CD4-positive, alpha-beta memory T cell (primary cell): ENCODE measurements at places on chromosomes 2 and 18.

GRCh38 chr2:33529771-33530481 lies 53.5 kb downstream of the RASGRP3 start:
- no peak for DNase-seq

GRCh38 chr18:54503131-54503894 lies 87.7 kb upstream of the DYNAP start:
- DNase-seq: no peak

- no peak for DNase-seq
Observed at GRCh38 chr2:7570247-7570646, 653.0 kb downstream of the RNF144A start.

DNA sequence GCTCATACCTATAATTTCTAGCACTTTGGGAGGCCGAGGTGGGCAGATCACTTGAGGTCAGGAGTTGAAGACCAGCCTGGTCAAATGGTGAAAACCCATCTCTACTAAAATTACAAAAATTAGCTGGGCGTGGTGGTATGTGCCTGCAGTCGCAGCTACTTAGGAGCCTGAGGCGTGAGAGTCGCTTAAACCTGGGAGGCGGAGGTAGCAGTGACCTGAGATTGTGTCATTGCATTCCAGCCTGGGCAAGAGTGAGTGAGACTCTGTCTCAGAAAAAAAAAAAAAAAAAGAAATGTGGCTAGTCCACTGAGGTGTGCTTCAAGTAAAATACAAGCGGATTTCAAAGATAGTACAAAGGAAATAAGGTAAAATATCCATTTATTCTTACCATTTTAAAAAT lies 46.2 kb downstream of the RBKS start:
- DNase-seq: no peak
